ENCODE measurements at places on chromosomes 7 and 10.

DNA sequence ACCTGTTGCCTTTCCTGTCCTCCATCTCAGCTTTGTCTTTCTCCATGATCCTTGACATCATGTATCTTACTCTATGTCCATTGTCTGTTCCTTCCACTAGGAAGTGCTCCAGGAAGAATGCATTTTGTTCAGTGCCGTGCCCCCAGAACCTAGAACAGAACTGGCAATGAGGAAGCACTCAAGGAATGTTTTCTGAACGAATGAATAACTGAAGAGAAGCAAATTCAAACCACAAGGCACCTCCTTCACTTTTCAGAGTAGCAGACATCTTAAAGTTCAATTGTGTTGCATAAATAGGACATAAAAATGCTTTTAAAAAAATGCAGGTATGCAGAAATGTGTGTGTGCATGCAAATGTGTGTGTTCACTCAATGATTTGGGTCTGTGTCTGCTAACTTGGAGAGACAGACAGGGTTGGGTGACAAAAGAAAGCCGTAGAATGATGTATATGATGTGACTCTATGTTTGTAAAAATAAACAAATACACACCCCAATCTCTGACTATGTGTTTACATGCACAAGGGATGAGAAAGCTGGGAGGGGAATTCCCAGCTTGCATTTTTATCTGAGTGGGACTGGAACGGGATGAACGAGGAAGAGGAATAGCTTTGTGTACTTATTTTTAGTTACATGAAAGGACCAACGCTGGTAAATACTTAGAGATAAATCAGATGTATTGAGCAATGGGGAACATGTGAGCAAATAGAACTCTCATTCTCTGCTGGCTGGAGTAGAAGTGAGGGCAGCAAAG lies 237.7 kb downstream of the FANK1 start:
- no peak for DNase-seq

- no peak for DNase-seq
These were observed 35.7 kb downstream of the RNF32 start for GRCh38 chr7:156676263-156676662.

GRCh38 chr10:110409926-110410325 lies 87.8 kb upstream of the DUSP5 start:
- DNase-seq: no peak

DNA sequence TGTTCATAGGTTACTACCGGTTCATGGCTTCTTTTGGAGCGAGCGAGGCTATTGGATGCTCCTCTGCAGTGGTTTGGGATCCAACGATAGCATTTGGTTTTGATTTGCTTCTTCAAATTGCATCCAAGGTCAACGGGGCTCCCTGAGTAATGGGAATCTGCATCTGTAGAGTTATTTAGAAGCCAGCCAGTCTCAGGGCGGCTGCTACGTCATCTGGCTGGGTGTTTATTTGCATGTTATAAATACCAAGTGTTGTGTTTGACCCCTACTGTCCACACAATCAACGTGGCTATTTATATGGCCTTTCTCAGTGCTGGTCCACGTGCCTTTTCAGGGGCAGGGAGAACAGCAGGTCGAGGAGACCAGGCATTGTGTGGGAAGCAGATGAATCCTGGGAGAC lies 137.7 kb downstream of the PRPF18 start:
- no peak for DNase-seq

DNA sequence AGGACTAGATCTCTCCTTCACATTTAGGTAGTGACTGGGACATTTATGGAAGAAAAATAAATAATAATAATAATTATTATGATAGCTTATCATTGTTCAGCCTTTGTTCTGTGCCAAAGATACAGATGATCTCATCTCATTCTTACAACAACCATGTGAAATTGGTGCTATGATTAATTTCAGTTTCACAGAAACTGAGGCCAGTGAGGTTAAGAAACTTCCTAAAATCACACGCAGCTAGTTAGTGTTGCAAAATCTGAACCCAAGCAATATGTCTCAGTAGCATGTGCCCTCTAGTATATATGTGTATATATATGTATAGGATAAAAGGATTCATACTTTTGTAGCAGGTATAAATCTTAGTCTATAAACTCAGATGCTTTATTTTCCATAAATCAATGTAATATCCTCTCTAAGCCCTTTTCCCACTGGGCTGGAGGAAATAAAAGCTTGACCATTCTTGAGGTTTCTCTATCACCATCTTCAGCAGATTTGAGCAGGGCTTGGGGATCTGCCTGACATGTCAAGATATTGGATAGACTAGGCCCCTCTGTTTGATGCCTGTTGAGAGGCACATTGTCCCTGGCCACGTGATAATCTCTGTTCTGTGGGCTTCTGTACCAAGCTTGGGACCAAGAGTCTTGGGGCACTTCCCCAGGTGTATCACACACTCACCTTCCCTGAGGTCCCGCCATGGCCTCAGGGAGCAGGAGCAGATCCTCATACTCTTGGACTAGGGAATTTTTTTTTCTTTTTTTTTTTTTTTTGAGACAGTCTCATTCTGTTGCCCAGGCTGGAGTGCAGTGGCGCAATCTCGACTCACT lies 172.6 kb upstream of the NRP1 start:
- DNase-seq: no peak

GRCh38 chr10:89296220-89296648 lies 5.6 kb upstream of the IFIT2 start:
- DNase-seq: peak; percentile 57

DNA sequence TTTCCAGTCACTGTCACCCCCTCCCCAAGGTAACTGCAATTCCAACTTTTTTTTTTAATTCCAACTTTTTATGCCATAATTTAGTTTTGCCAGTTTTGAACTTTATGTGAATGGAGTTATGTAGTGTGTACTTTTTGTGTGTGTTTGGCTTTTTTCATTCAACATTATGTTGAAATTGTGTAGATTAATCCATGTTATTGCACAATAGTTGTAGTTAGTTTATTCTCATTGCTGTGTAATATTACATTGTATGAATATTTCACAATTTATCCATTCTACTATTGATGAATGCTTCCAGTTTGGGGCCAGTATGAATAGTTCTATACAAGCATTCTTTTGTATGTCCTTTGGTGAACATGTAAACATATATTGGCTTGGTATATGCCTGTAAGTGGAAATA lies 32.5 kb downstream of the MXI1 start:
- DNase-seq: no peak

GRCh38 chr10:20407357-20407756 lies 489.8 kb downstream of the NEBL start:
- DNase-seq: no peak

DNA sequence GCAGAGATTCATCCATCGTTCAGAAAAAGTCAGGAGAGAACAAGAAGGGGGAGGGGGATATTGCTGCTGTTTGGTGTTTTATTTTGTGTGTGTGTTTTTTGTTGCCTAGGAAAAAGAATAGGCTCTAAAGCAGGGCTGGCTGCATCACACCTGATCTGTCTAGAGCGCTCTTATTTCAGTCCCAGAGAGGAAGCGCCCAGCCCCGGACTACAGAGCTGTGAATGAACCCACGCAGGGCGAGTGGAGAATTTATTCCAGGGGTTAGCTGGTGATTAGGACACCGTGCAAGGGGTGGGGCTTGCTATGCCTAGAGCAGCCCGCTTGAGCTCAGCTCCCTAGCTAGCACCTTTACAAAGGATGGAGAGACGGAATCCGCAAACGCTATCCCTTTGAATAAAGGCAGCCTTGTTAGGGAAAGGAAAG lies 621 bp upstream of the FAM13C start:
- no peak for DNase-seq

- DNase-seq: no peak
These were observed 2.1 kb downstream of the NHLRC2 start for GRCh38 chr10:113856563-113856962.

- DNase-seq: no peak
These were observed 260.1 kb downstream of the TRIL start for GRCh38 chr7:28697913-28698563.

- no peak for DNase-seq
These were observed 41.5 kb upstream of the SMIM30 start for GRCh38 chr7:113159746-113160339.

GRCh38 chr10:13698217-13698616 lies 111.5 kb downstream of the PRPF18 start:
- DNase-seq: no peak

DNA sequence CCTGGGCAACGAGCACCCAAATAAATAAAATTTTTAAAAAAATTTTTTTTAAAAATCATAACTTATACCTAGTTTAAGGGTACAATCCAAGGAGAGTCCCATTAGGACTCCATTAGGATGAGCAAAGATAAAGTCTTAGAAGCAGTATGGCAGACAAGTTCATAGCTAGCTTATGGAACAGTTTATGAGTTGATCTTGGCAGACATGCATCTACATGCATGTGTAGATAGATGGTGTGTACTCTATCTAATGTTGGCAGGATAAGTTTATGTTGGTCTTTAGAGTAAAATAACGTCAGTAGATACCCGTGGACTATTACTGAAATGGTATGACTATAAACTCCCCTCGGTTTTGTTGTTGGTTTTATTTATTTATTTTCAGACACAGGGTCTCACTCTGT lies 40.2 kb downstream of the NSUN6 start:
- no peak for DNase-seq

DNA sequence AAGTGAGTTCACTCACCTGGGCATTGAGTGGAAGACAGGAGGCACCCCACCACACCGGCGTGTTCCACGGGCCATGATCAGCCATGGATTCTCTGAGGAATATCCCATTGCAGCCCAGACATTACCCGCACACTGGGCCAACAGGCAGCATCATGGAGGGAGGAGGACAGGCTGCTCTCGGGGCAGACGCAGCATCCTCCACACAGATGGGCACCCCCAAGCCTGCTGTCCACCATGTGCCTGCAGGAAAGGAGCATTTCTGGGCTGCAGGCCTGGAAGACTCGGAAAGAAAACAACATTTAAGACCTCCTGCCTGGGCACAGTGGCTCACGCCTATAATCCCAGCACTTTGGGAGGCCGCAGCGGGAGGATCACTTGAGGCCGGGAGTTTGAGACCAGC lies 71.0 kb upstream of the SH2B2 start:
- DNase-seq: no peak

DNA sequence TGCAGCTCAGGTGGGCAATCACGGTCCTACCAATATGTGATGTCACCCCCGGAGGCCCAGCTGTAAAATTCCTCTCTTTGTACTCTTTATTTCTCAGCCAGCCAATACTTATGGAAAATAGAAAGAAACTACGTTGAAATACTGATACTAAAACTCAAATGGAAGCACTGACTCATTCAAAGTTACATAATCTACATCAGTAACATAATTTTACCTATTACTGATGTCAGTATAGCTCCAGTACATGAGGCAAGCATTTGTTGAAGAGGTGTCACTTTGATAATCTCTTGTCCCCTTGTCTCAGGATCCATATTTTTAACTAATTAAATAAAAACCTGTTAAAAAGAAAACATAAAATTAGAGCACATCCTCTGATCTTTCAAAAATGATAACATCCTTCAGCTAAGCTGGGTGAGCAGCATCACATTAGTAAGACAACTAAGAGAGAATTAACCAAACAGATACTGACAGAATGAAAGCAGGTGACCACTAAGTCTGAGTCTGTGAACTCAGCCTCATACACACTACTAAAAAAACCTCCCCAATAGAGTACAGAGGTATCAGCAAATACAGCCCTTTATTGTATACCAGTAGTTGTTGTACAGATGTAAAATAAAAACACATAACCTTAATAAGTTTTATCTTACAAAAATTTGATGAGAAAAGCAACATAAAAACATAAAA lies 17.6 kb downstream of the SLC25A40 start:
- DNase-seq: no peak

DNA sequence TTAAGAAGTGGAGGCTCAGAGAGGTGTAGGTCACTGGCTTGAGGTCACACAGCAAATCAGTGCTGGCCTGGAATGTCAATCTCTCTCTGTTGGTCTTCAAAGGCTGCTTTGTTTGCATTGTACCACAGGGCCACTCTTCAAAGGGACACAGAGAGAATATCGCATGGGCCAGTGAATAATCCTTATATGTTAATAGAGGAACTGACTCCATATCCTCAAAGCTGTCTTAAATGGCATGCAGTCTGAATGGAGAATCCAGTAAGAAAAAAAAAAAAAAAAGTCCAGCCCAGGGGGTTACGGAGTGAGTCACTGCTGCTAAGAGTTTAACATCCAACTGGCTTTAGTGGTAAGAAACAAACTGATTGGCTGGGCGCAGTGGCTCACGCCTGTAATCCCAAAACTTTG lies 54.1 kb downstream of the NRAP start:
- peak; percentile 44 for DNase-seq

GRCh38 chr7:17952387-17952786 lies 12.1 kb upstream of the SNX13 start:
- no peak for DNase-seq

GRCh38 chr7:36132012-36132411 lies 21.0 kb upstream of the EEPD1 start:
- DNase-seq: no peak

Data from H4 (cell line).